ENCODE measurements at places on chromosomes 12 and 14.

DNA sequence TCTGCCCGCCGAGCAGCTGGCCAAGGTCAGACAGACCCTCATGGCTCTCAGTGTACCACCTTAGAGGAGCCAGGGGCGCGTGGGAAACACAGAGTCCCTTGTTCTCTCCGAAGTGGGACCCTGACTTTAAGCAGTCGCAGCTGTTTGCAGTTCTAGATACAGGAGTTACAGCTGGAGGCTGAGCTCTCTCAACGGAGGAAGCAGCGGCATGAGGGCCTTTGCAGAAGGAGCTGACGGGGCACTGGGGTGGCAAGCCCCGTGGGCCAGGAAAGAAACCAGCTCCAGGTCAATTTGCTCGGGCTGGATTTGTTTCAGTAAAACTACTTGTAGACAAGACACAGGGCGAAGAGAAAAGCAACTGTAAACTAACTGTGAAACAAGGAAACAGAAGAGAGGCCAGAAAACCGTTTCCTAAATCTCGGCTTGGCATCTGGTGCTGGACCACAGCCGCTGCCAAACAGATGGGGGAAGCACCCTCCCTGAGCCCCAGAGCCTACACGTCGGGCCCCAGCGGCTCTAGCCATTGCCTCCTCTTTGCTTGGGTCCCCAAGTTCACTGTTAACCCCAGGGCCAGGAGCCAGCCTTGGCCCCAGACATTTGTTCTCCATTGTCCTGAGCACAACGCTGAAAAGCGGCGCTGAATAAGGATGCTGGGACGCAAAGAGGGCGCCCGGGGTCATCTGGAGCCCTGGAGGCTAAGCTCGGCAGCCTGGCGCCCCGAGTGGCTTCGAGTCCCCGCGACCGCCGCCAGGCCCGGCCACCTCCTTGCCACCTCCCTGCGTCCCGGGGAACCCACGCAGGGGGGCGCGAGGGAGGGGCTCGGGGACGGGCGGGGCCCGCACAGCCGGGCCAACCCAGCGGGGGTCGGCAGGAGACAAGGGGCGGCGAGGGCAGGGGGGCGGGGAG, 914 bp upstream of the PACS2 start:
- DNase-seq = no peak

DNA sequence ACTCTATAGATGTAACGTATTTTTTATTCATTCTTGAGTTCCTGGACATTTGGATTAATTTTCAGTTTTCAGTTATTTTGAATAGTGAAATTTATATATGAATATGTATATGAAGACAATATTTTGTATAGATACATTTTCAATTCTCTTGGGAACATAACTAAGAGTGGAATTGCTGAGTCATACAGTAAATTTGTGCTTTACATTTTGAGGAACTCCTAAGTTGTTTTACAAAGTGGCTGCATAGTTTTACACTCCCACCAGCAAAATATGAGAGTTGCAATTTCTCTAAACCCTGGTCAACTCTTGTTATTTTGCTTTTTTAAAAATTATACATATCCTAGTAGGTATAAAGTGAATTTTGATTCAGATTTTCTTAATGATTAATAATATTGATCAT, 1838.6 kb upstream of the SEL1L start:
- DNase-seq = no peak

DNA sequence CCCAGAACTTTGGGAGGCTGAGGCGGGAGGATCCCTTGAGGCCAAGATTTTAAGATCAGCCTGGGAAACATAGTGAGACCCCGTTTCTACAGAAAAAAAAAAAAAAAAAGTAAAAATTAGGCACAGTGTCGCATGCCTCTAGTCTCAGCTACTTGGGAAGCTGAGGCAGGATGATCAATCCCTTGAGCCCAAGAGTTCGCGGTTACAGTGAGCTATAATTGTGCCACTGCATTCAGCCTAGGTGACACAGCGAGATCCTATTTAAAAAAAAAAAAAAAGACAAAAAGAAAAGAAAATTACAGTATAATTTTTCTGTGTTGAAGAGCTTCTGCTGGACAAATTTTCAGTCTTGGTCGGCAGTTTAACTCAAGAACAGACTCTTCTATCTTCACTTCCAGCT, 133.9 kb upstream of the FGD4 start:
- no peak for DNase-seq

DNA sequence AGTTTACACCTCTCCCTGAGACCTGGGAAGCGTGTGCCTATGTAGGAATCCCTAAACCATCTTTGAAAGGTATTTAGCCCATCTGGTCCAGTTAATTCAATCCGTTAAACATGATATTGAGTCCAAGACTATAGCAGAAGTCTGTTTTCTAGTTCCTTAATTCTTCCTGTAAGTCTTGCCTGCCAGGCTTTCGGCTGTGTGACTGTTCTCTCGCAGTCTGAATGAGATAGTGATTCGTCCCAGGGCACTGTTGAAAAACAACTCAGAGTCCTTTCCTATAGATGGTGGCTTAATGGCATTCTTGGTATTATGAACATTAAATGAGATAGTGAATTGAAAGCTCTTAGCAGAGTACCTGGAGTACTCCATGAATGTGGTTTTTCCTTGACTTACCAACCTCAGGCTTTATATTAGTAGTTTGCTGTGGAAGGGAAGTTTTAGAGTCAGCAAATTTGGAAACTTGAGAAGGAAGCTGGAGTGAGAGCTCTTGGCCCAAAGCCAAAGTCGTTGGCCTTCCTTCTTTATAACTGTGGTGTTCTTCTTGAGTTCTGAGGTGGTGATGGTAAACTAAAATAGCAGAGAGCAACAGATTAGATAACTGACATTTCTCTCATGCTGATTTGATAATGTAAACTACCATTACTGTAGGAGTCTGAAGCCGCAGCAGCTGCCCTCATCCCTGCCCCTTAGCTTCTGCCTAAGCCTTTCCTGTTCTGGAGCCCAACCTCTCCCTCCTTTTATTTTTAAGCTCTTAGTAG, 76.5 kb downstream of the TGFB3 start:
- no peak for DNase-seq

DNA sequence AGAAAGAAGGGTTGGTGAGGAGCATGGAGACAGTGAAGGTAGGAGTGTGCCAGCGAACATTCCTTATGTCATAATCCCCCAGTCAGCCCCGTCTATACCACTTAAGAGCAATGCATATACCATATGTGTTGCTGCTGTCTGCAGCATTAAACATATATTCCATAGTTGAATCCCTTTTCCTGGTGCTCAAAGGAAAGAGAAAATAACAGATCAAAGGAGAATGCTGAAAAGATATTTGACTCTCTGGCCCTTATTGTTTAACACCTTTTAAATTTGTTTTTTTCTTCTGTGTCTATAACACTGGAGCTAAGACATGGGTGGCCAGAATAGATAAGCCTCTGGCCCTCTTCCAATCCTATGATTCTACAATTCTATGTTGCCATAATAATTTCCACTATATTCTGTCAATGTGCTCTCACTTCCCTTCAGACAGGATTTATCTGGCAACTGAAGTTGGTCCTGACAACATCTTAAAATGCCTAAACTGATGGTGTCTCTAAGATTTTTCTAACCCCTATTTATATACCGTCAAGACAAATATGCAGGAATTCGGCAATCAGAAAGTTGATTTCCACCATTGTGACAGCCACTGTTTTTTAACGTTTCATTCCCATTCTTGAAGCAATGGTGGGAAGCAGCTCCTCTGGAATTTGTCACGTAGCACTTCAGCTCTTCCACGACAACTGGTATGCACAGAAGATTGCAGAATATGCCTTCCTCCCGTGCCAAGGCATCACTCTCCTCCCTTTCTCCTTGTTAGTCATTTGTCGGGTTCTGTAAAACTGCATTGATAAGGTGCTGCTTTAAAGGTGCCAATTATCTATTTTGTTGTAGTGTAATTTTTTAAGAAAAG, 204.7 kb downstream of the BCAT1 start:
- DNase-seq = no peak

GRCh38 chr14:69378274-69378673, 19.8 kb downstream of the ERH start:
- no peak for DNase-seq

DNA sequence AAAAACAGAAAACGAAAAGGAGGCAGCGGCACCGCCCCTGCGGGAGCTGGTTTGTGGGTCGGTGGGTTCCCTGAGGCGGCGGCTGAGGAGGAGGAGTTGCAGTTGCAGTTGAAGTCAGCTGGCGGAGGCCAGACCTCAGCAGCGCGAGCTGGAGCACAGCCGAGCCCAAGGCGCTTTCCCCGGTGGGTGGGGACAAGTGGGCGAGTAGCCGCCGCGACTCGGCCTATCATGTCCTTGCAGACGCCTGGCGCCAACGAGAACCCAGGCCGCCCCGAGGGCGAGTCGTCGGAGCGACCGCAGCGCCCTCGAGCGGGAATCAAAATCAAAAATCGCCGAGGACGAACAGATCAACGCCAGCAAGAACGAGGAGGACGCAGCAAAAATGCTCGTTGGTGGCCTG, 12.7 kb upstream of the CLEC1A start:
- no peak for DNase-seq

All from activated naive CD8-positive, alpha-beta T cell treated with anti-CD3 and anti-CD28 coated beads, Interleukin-2, amount 50 U/mL, for 16 hours (primary cell).